Hypothalamus (tissue), 51 donors: ENCODE measurements at places on chromosomes 4 and X.

GRCh38 chr4:47145630-47146029 is 114.3 kb downstream of the GABRB1 start:
- no peak for DNase-seq

- DNase-seq: no peak
These were observed 366.2 kb upstream of the CLNK start for GRCh38 chr4:11050766-11051165.

GRCh38 chr4:77151241-77151640 is 5.8 kb upstream of the CCNG2 start:
- no peak for DNase-seq

DNA sequence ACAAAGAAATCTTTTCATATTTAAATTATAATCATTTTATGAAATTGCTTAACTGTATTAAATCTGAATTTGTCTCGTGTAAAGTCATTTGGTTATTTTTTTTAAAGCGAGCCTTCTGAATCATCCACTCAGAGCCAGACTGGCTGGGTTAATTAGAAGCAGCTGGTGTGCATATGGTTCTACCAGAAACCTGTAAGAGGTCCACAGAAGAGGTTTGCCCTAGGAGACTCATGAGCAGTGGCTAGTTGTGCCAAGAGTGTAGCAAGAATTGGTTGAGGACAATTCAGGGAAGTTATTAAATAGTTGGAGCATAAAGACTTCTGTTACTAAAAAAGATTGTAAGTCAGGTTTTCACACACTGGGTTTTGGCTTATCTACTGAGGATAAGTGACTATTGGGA is 267.4 kb downstream of the IL1RAPL2 start:
- no peak for DNase-seq
